Epithelial cell of proximal tubule (primary cell): ENCODE measurements at places on chromosomes 2 and 18. TPM values are rescaled to one million over a fixed set of nuclear protein-coding genes. Genes with fewer than 3 reads are reported as not detected.

Gene VWA3B
- total RNA-seq: not detected in 2 replicates

Gene COL3A1
- 1.1 and 12.5 TPM in 2 replicates for total RNA-seq

Gene GPR45
- 0.22 TPM in 1 of 2 replicates, not detected in the other for total RNA-seq

Gene GALNT5
- total RNA-seq: 1.1 and 2.0 TPM in 2 replicates

Gene IL37
- not detected in 2 replicates for total RNA-seq

Gene ALK
- under 0.01 TPM in 1 of 2 replicates, not detected in the other for total RNA-seq

Gene FAM161A
- 3.6 and 5.2 TPM in 2 replicates for total RNA-seq

DNA sequence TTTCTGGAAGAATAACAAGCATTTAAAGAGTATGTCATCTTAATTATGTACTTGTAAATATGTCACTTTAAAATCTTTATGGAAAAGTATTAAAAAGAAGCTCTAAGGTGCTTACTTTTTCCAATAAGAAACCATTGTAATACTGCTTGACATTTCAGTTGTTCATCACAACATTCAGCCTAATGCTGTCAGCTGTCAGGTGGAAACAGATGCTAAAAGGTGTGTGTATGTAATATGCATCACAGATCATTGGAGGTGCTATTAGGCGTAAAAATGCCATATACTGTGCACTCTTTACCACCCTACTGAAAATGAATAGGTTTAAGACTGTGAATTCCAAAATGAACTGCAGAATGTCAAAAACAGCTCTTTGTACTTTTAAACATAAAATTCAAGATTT lies 40.3 kb downstream of the METTL8 start:
- DNase-seq: no peak

DNA sequence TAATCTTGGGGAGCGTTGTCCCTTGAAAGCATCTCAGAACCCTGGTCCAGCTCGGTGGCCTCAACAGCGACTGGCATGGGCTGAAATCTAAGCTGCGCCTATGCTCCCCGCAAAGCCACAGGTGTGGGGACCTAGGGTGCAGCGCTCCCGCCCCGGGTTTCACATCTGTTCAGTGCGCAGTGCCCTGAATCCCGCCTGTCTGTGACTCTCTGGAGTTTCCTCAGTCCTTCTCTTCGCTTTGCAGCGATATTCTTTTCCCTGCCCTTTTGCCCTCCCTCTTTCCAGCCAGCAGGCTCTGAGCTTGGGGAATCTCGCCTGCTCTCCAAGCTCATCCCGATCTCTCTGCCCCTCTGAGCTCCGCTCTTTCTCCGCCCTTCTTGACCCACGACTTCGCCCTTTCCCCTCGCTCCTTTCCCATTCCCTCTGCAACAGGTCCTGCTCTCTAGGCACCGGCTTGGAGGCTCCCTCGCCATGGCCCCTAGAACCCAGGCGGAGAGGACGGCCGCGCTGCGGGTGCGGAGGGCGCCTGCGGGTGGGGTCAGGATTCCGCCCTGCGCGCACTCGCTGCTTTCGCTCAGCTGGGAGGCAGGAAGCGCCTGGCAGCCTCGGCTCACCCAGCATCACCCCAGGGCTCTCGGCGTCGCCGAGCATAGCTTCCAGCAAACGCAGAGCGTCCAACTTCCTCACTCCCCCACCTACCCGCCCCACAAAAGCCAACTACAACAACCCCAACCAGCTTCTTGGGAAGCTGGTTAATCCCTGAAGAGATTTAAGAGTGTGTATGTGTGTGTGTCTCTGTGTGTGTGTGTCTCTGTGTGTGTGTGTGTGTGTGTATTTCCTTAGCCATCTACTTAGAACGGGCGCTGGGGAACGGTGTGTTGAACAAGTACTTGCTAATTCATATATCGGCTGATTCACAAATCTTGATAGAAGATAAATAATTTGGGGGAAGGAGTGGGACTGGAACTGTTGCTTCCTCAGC lies 1.1 kb downstream of the GRP start:
- no peak for DNase-seq

GRCh38 chr2:66851449-66851872 lies 416.5 kb downstream of the MEIS1 start:
- DNase-seq: no peak

GRCh38 chr2:215413484-215413777 lies 22.4 kb downstream of the FN1 start:
- DNase-seq: no peak

DNA sequence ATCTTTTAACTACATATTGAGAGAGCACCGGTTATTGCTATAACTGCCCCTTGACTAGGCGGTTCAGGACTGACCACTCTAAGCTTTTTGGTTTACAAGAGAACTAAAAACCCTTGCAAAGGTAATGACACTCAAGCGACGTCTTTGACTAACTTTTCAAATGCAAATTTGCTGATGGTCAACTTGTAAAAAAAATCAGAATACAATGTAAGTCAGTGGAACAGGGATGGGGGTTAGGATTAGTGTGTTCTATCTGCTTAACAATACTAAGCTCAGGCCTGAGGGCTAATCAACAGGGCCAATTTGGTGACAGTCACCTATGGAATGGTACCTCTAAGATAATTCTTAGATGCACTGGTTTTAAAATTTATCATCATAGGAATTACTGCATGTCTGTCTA lies 57.1 kb downstream of the ZAP70 start:
- no peak for DNase-seq

- no peak for DNase-seq
Measured at GRCh38 chr2:150710916-150711315, 223.4 kb upstream of the RND3 start.

DNA sequence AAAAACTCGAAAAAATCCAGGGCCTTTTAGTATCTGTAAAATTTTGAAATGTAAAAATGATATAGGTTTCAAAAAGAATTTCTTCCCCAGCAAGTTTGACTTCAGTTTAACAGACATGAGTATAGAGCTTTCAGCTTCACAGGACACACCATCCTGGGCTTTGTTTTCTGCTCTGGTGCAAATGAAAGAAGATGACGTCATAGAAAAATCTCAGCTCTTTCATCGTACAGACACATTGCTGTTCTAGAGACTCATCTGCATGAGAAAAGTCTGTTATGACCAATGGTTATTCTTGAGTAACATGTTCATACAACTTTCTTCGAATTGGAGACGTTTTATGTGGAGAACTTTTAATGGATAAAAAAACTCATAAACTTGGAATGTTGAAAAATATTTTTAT lies 111.7 kb upstream of the DYNAP start:
- peak; percentile 3 for DNase-seq

- DNase-seq: no peak
Measured at GRCh38 chr18:62438018-62438329, 84.9 kb upstream of the ZCCHC2 start.

GRCh38 chr2:221415789-221416188 lies 156.3 kb downstream of the EPHA4 start:
- no peak for DNase-seq

DNA sequence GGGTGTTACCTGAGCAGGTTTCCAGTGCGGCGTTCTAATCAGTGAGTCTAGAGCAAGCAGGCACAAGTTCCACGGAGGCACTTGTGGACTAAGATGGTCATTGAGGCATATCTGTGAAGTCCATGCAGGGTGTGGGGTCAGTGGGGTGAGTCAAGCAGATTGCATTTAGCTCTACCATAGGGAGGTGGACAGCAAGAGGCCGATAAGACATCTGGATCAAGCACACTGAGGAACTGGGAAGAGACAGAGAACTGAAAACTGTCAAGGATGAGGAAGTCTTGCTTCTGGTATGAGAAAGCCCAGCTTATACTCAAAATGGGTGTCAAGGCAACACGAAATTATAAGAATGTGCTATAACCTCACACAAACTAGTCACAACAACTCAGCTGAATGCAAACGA lies 61.2 kb upstream of the SLC39A10 start:
- no peak for DNase-seq

- DNase-seq: no peak
Measured at GRCh38 chr18:22841840-22842239, 91.3 kb upstream of the RBBP8 start.

- no peak for DNase-seq
Measured at GRCh38 chr2:239495791-239496233, 95.0 kb upstream of the HDAC4 start.

DNA sequence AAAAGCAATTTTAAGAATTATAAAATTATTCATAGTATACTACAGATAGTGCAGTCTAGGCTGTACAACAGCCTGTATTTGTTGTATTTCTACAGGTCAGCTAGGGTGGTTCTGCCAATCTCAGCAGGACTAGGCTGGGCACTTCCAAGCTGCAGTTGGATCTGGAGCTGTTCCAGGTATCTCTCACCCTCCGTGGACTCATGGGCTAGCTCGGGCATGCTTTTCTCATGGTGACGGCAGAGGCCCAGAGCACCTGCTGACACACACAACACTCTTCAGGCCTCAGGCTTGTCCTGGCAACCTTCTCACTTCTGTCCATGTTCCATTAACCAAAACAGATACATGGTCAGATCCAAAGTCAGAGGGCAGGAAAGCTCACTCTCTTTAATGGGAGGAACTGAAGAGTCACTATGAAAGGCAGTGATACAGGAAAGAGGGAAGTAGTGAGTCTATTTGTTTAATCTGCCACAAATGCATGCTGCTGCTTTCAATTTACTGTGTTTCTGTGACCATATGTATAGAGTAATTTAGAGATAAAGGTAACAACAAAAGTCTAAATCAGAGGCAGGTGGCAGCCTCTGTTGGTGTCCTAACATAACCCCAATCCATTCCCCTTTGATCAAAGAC lies 462.4 kb upstream of the ACVR2A start:
- DNase-seq: no peak

DNA sequence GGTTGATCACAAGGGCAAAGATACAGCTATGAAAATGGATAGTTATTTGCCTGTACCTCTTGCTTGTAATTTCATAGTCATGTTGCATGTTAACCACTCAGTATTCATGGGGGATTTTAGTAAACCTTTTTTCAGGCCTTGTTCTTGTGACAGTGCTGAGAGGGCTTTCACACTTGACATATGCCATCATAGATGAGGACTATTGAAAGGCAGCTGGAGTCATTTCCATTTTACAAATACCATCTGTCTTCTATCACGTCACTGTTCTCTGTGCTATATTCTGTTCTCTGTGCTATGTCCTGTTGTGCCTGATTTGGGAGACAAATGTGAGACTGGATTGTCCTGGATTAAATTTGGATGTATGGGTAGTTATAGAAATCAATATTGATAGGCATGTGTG lies 131.7 kb downstream of the LYPD6B start:
- DNase-seq: no peak

DNA sequence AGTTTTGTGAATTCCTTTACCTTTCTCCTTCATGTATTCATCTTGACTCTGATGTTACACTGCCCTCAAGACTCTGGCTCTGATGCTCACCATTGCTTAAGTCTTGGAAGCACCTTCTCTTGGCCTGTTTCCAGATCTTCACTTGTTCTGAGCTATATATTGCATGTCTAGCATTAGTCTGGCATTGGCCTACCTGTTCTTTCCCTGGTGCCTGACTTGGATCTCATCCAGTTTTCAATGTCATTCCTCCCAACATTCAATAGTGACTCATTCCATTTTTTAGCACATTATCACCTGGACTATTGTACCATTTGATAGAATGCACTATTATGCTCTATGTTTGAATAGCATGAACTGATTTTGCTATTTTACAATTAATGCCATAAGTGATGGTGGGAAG lies 127.3 kb upstream of the NYAP2 start:
- DNase-seq: no peak

- no peak for DNase-seq
Measured at GRCh38 chr2:239884051-239884405, 141.1 kb downstream of the NDUFA10 start.

DNA sequence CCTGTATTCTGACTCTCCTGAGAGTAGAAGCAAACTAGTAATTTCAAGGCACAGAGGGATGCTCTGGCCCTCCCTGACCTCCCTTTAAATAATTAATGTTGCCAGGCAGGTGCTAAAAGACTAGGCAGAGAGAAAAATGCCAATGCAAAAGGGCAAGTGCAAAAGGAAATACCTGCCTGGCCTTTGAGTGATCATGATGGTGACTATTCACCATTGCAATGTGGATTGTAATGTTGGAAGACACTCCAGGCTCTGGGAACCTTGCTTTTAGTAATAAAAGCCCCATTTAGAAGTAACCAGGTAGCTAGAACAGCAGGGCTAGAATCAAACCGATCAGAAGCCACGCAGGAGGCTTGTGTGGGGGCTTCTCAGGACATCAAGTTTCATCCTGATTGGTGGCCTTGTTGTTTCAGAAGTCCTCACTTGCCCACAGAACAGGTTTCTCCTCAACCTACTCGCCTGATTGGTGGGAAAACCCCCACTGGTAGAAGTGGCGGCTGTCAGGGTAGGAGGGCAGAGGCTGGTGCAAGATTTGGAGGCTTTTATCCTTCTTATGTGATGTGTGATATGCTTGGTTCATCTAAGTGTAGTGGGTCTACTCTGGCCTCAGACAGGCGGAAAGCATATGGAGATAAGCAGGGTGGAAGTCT lies 16.0 kb upstream of the CHRNA1 start:
- DNase-seq: no peak

GRCh38 chr2:241088791-241089732 lies 13.0 kb downstream of the MTERF4 start:
- DNase-seq: no peak

GRCh38 chr2:239881561-239882320 lies 143.4 kb downstream of the NDUFA10 start:
- no peak for DNase-seq

DNA sequence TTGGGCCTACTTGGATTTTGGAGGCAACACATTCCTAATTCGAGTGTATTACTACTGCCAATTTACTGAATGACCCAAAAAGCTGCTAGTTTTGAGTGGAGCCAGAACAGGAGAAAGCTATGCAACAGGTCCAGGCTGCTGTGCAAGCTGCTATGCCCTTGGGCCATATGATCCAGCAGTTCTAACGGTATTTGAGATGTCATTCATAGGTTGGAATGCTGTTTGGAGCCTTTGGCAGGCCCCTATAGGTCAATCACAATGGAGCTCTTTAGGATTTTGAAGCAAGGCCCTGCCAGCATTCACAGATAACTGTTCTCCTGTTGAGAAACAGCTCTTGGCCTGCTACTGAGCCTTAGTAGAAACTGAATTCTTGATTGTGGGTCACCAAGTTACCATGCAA lies 368.7 kb downstream of the CDH19 start:
- no peak for DNase-seq

- DNase-seq: no peak
Measured at GRCh38 chr2:77325395-77325794, 196.8 kb downstream of the LRRTM4 start.

- DNase-seq: no peak
Measured at GRCh38 chr2:95260028-95261023, 13.9 kb upstream of the PROM2 start.
